ENCODE measurements at places on chromosomes 16 and 17.
A peak's percentile ranks its signal among the peaks of the same experiment; 100 is the strongest.

GRCh38 chr17:37194208-37194607, 181.6 kb upstream of the C17orf78 start:
- DNase-seq: no peak

- no peak for DNase-seq
These were observed 97.5 kb downstream of the METRNL start for GRCh38 chr17:83176623-83177583.

- DNase-seq: no peak
These were observed 68.0 kb downstream of the AMFR start for GRCh38 chr16:56357241-56357764.

- no peak for DNase-seq
These were observed 46.3 kb downstream of the MRC2 start for GRCh38 chr17:62673614-62674362.

- no peak for DNase-seq
These were observed 6.5 kb downstream of the NXN start for GRCh38 chr17:973053-973452.

GRCh38 chr17:4900231-4901107, 1.1 kb downstream of the C17orf107 start:
- no peak for DNase-seq

DNA sequence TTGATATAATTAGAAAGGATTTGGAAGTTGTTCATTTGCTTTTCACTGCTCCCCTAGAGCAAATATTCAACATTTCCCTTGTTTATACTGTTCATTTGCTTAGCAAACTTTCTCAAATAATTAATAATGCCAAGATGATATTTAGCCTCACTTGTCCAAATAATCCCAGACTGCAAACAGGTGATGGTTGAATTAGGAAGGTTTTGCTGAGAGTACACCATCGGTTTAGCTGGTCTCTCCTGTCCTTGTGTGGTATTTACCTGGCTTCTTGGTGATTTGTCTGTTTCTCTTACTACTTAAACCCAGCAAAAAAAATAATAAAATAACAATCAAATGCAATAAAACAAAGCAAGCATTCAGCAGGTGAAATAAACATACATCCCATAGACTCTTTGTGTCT, 6.5 kb downstream of the KATNIP start:
- no peak for DNase-seq

DNA sequence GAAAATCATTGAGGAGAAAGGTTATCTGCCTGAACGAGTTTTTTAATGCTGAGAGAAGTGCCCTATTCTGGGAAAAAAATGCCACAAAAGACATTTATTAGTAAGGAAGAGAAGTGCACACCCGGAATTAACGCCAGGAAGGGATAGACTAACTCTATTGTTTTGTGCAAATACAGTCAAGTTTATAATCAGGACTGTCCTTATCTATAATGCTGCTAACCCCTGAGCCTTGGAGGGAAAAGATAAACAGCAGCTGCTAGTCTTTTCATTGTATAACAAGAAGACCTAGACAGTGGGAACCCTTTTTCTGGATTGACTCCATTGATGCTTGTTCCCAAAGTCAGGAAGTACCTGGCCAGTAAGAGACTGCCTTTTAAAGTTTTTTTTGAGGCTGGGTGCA, 26.5 kb downstream of the BCAS3 start:
- no peak for DNase-seq

DNA sequence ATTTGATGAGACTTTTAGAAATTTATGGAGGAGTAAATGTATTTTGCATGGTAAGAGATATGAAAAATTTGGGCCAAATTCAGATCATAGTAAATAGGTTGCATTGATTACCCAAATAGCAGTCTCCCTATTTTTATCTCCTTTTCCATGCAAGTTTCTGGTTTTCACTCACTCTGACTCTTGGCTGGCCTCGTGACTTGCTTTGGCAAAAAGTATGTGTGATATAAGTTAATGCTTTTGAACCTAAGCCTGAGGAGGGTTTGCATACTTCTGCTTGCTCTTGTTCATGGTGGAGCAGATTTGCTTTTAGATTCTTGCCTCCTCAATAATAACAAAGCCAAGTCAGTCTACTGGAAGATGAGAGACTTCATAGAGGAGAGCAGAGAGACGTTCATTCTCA, 1045.9 kb upstream of the CDH8 start:
- no peak for DNase-seq

- DNase-seq: no peak
These were observed 78.8 kb downstream of the GNAO1 start for GRCh38 chr16:56269811-56270684.

DNA sequence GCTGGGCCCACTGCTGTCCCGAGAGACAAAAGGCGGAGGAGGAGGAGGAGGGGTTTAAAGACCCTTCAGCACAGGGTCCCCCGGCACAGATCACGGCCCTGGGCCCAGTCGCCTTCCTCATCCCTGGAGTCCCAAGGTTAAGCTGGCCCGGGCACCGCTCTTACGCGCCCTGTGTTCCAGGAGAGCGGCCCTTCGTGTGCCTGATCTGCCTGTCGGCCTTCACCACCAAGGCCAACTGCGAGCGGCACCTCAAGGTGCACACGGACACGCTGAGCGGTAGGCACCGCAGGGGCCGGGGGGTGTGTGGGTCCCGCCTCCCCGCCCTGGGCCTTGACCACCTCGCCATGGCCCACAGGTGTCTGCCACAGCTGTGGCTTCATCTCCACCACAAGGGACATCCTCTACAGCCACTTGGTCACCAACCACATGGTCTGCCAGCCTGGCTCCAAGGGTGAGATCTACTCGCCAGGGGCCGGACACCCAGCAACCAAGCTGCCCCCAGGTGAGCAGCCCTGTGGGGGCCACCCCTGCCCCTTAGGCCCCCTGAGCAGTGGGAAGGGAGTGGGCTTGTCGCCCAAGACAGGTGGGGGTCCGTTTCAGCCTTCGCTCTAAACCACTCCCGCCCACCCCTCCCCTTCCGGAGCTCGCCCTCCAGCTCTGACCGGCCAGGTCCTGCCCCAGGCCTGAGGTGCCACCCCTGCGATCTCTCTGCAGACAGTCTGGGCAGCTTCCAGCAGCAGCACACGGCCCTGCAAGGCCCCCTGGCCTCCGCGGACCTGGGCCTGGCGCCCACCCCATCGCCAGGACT, 37.6 kb upstream of the ZC3H18 start:
- DNase-seq: no peak

DNA sequence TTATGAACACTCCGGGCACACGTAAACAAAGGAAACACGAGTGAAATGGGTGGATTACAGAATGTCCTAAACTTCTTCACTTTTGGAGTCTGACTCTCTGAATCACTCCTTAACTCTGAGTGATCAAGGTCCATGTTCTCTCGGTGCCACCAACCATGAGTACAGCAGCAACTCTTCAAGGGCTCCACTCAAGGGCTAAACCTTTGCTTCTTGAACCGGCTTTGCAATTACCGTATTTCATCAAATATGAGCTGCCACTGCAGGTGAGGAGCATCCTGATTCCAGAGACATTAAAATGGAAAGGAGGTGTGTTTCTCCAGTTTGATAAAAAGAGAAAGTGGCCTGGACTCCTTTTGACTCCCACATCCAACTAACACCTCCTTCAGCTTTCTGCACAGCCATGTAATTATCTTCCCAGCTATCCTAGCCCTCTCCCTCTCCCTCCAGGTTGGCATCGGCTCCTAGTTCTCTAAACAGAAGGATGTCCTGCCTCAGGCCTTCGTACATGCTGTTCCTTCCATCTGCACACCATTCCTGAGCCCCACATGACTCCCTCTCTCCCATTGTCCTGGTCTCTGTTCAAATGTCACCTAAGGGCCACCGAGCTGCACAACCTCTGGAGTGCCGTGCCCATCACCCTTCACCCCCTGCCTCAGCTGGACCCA, 61.4 kb downstream of the ZDHHC7 start:
- no peak for DNase-seq

DNA sequence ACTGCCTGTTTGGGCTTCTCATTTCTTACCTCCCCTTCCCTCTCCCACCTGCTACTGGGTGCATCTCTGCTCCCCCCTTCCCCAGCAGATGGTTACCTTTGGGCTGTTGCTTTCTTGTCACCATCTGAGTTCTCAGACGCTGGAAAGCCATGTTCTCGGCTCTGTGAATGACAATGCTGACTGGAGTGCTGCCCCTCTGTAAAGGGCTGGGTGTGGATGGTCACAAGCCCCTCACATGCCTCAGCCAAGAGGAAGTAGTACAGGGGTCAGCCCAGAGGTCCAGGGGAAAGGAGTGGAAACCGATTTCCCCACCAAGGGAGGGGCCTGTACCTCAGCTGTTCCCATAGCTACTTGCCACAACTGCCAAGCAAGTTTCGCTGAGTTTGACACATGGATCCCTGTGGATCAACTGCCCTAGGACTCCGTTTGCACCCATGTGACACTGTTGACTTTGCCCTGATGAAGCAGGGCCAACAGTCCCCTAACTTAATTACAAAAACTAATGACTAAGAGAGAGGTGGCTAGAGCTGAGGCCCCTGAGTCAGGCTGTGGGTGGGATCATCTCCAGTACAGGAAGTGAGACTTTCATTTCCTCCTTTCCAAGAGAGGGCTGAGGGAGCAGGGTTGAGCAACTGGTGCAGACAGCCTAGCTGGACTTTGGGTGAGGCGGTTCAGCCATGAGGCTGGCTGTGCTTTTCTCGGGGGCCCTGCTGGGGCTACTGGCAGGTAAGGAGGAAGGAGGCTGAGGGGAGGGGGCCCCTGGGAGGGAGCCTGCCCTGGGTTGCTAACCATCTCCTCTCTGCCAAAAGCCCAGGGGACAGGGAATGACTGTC, at the start of gene CD68:
TSS of gene CD68 (plus strand) at position 638 of the 833 bp plus-strand sequence. CDS start at position 678, 40 bp downstream.
- peak; percentile 90 for DNase-seq

DNA sequence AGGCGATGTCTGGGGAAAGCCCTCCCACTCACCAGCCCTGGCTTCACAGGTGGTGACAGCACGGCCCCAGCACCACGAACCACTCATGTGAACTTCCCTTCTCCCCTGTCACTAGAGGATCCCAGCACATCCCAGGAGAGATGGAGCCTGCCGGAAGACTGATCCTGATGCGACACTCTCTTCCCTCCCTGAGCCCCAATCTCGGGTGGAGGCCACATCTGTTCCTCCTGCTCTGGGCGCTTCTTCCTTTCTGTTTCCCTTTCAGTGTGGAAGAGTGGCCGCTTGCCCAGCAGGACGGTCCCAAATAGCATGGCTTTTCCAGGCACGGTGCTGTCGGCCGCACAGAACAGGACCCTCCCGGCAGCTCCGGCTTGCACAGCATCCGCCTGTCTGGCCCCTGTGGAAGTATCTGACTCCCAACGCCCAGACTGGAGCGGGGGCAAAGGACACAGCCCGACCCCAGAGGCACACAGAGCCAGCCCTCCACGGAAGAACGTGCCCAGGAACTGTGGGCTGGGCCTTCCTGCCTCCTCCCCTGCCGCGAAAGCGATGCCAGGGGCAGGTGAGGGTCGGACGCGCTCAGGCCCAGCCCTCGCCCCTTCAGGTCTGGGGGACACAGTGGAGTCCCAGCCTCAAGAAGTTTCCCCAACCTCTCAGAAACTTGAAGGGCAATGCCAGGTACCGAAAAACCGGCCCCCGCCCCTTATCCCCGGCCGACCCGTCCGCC, 37.6 kb downstream of the CBFA2T3 start:
- no peak for DNase-seq

- DNase-seq: no peak
These were observed 6.0 kb downstream of the WFIKKN2 start for GRCh38 chr17:50841277-50841948.

GRCh38 chr16:20175358-20175757, 101.7 kb upstream of the GPR139 start:
- no peak for DNase-seq

- DNase-seq: no peak
These were observed 7.4 kb upstream of the PSMC5 start for GRCh38 chr17:63819585-63820537.

DNA sequence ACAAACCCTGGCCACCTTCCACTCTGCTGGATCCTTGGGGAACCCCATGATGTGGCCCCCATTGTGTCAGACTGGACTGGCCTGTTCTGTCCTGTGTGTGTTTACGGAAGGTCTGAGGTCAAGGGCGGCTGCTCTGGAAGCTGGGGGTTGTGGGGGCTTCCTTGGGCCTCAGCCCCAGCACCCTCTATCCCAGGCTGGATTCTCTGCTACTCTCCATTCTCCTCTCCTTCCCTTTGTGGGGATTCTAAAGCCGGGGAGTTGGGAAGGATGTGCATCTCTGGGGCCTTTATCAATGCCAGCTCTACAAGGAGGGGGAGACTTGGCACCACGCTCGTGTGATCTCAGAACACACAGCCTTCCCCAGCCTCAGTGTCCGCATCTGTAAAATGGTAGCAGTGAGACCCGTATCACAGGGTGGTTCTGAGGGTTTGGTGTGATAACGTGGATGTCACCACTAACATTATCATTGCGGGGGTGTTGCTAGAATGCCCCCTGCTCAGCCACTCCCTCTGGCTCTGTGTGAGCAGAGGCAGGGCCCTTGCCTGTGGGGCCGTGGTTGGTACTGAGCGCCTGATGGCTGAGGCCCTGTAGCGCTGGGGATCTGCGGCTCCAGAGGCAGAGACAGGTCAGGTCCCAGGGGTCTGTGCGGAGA, 18.1 kb downstream of the ADGRG1 start:
- no peak for DNase-seq

DNA sequence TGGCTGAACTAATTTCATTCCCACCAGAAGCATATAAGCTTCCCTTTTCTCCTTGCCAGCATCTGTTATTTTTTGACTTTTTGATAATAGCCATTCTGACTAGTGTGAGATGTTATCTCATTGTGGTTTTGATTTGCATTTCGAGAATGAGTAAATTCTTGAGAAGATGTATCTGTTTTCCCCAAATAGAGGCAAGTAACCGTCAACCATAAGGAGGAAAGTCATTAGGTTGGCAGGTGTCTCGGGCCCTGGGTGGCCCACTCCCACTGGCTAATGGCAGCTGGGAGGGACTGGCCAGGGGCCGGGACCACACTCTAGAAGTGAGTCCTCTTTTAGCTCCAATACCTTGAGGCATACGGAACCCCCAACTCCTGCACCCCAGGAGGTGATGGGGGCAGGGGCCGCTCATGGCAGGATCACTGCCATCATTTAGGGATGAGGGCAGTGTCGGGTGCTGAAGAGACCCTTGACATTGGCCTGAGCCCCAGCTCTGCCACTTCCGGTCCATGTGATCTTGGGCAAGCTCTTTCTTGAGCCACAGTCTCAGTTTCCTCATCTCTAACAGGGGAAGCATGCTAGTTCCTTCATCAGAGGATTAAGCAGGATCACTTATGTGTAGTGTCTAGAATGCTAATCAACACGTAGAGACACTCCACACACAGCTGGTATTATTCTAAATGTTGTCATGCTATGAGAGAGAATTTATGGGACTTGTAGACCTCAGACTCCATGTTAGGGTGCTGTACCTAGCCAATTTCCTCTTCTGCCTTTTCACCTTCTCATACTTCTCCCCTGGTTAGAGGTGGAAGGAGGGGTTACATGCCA, 44.3 kb downstream of the RGS9 start:
- no peak for DNase-seq

DNA sequence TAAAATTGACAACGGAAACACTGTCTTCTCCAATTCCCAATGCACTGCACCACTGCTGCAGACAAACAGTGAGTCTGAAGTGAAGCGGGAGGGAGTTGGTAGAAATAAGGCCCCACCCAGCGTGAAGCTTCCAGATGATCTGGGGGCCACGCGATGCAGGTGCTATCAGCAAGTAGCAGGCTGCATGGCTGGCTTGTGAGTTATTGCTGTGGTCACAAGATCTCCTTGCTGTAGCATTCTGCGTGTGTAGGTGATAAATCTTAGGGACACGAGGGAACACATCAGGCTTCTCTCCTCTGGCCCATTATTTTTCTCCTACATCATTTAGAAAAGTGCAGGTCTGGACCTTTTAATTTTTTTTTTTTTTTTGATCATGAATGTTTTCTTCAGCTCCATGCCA, 407.6 kb downstream of the TMEM114 start:
- DNase-seq: no peak

- DNase-seq: no peak
These were observed 31.4 kb downstream of the LIG3 start for GRCh38 chr17:35011671-35012216.

Data from vagina (tissue), 2 donors.